ENCODE measurements at places on chromosomes 5 and 9.

GRCh38 chr5:157860898-157861890, 2.2 kb upstream of the CLINT1 start:
- no peak for DNase-seq

DNA sequence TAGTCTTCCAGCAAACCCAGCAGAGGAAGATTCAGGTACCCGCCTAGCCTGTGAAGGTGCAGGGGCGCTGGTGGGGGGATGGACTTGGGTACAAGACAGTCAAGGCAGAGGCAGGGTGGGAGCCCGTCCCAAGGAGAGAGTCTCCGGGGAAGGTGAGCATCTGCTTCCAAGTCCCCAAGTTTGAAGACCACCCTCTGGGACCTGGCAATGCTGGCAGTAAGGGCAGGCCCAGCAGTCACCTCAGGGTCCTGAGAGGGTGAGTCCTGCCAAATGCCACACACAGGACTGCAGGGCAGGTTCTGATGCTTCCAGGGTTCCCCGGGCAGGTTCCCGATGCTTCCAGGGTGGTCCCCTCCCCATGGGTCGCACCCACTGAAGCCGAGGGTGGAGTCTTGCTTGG, 261.8 kb upstream of the IRX1 start:
- no peak for DNase-seq

DNA sequence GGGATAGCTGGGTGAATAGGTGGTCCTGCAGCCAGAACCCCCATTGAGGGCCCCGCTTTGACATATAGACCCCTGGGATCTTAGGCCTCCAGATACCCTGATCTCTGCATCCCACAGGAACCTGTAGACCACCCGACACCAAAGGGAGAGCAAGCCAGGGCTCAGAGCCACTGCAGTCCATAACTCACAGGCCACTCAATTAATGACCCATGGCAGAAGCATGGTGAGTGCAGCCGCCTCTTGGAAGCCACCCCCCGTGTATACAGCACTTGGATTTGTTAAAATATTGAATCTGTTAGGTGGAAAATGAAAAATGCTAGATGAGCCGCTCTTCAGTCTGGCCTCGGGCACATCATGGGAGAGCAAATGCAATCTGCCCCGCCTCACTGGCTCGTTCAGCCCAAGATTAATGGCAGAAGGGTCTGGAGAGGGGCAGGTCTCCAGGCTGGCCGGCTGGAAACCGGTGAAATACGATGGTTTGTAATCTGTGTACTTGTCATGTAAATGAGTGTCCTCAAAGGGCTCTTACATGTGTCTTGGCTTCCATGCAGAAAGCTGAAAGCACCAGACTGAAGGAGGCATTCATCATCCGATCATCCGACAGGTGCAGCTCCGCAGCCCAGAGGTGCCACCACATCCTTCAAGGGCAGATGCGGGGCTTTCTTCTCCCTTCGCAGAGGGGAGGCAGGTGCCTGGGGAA, 111.3 kb downstream of the OLFM1 start:
- DNase-seq: no peak

GRCh38 chr5:15554542-15554941, 54.6 kb downstream of the FBXL7 start:
- DNase-seq: no peak

GRCh38 chr9:18874069-18874468, 158.9 kb downstream of the SAXO1 start:
- no peak for DNase-seq

GRCh38 chr9:95148208-95148520, 169.3 kb downstream of the FANCC start:
- DNase-seq: no peak

DNA sequence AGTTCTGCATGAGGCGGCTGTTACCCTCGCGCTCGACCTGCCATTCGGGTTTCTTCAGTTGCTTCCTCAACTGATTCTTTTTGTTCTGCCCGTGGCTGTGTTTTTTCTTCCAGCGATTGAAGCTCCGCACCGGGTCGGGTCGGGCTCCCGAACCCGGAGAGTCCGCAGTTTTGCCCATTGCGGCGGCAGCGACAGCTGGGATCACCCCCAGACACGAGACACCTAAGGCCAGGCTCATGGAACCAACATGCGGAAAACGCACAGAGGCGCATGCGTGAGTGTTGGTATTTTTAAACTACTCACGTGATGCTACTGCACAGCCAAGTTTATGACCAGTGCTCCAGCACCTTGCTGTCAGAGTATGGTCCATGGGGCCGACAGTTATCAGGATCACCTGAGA, 100.0 kb downstream of the SPATA31D1 start:
- no peak for DNase-seq

GRCh38 chr5:39760385-39761198, 335.8 kb upstream of the DAB2 start:
- peak; percentile 98 for DNase-seq

DNA sequence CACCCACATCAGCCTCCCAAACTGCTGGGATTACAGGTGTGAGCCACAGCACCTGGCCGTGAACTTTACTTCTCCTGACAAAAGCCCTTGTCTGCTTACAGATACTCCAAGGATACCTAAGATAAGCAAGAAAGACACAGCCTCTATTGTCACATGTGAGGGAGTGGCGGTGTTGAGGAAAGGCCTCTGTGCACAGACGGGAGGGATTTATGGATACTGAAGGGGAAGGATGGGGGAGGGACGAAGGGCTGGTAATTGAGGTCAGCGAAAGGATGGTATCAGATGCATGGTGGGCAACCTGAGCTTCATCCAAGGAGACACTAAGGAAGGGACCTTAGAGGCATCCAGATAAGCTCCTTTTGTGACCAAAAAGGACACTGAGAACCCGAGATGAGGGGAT, 66.7 kb upstream of the CKMT2 start:
- DNase-seq: no peak

- DNase-seq: no peak
Observed at GRCh38 chr5:86463339-86463738, 154.4 kb upstream of the COX7C start.

GRCh38 chr5:13985731-13986418, 41.4 kb upstream of the DNAH5 start:
- DNase-seq: peak; percentile 64

DNA sequence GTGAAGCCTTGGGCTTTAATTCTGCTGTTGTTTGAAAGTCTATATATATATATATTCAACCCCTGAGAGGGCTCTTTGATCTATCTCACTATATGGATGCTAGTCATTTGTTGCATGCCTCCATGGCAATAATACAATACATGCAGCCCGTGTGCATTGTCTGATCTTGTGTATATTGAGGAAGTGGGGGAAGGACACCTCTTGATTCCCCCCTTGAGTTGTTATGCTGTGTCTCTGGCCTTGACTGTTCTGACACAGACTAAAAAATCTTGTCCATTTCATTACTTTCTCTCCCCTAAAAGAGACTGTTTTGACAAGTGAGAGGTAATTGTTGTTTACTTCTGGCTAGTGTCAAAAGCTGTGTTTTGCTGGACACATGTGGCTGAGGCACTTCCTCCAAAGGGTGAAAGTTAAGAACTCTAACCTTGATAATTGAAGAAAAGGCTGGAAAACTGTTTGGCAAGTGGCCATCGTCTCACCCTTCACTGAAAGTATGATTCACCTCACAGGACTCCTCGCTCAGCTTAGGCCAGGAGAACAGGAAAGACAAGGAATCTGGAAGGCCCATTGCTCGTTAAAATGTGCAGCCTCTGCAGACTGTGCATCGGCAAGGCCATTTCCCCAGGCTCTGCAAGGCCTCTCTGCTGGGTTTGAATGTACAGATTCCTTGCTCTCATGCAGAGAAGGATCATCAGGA, 304.0 kb downstream of the PRELID2 start:
- peak; percentile 64 for DNase-seq

DNA sequence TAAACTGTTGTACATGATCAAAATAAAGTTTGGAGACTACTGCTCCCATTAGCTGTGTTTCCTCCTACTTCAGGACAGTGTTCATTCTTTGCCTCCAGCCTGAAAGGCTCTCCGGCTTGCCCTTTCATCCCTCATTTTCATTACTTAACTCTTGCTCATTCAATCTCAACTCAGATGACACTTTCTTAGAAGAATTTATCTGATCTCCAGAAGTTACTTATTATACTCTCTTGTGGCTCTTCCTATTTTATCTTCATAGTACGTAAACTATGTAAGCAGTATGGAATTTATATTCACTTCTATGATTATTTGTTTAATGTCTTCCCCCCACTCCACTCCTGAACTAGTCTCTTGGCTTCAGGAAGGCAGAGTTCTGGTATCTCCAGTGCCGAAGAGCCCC, 1737.9 kb upstream of the C9orf72 start:
- peak; percentile 9 for DNase-seq

GRCh38 chr5:154813736-154814135, 36.7 kb downstream of the FAXDC2 start:
- no peak for DNase-seq

- no peak for DNase-seq
Observed at GRCh38 chr5:159951387-159951786, 35.1 kb downstream of the ADRA1B start.

GRCh38 chr9:88923092-88923491, 68.2 kb upstream of the S1PR3 start:
- no peak for DNase-seq

GRCh38 chr5:38595132-38595745, 38.8 kb upstream of the LIFR start:
- peak; percentile 68 for DNase-seq

GRCh38 chr9:81823672-81824554, 104.3 kb upstream of the SPATA31D4 start:
- no peak for DNase-seq

DNA sequence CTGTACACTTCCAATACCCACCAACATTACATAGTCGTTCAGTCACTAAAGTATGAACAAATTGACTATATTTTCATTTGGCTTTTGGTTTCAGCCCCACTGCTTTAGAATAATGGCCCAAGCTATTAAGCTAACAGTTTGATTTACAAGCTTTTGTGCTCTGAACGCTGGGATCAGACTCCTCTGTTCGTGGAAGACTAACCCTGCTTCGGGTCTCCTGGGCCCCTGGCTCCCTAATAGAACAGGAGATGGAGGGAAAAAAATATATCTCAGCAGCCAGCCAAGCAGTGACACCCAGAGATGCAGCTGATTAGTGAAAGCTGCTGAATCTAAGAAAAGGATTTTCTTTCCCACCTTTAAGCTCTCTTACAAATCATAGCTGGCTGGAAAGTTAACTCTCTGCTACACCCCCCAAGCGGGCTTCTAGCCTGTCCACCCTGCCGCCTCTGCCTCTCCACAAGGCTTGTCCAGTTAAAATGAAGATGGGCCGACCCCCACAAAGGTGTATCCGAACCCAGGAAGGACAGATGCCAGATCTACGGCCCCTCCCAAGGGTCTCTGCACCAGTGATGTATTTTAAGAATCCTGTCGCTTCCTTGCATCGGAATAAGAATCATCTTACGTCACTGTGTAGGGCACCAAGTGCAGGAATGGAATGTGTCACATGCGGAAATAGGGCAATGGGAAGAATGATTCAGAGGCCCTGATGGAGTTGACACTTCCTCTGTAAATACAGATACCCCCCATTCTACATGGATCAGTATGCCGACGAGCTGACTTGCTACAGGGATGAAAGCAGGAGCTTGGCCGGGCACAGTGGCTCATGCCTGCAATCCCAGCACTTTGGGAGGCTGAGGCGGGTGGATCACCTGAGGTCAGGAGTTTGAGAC, 33.4 kb upstream of the BARHL1 start:
- DNase-seq: no peak

DNA sequence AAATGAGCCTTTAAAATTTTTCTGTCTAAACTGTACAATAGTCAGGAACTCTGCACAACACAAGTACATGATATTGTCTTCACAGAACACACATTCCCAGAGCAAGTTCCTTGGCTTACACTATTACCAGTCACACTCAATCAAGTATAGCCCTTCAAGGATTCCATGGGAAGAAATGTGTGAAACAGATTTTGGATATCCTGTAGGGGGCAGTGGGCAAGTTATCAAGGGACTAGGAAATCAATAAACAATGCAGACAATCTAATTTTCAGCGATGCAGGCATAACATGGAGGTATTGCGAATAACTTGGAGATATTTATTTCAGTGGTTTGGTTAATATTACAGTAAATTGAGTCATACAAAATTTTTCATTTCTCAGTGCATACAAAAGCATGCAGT, 1171.5 kb upstream of the NUDT12 start:
- DNase-seq: no peak

DNA sequence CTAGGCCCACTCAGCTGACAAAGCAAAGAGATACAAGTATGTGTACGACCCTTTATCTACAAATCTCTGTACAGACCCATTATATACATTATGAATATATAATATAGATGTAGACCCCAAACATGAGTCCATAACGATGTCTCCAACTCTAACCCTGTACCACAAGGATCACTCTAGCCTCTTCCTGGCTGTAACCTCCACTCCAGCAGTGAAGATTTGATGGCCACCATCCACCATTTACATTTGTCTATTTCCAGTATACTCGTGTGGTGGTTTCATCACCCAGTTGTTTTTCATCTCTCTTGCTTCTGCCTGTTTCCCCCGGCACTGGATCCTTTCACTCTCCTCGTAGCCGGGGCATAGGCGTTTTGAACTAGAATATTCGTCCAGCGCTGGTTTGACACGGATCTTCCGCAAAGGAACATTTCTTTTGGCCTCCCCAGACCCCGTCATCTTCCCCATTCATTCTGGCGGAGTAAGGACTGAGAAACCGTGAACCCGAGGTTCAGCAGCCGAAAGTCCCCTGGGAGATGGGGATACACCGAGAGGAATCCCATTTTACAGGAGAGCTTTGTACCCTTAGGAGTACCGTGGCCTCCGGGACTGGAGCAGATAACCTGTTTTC, 828 bp upstream of the TRIO start:
- DNase-seq: no peak

DNA sequence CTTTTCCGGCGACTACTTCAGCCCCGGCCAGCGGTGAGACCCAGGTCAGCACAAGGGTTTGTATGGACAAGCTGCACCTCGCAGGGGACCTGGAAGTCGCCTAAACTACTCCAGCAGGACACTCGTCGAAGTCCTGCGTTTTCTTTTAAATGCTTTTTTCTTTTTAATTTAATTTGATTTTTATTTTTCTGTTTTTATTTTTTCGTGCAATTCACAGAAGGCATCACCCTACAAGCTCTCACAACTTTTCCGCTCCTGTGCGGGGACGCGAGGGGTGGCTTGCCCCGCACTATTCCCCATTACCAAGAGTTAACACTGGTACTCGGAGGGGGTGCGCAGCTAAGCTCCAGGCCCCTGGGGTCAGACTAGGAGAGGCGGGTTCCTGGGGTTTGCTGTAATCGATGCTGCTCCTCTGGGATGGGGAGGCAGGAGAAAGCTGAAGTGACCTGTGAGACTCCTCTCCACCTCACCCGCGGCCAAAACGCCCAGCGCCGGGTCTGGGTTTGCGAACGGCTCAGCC, 1.3 kb downstream of the EDIL3 start:
- DNase-seq: no peak

Measured in fibroblast of skin of left quadriceps (primary cell).